ENCODE measurements at places on chromosomes 4 and X.
A peak's percentile ranks its signal among the peaks of the same experiment; 100 is the strongest.

DNA sequence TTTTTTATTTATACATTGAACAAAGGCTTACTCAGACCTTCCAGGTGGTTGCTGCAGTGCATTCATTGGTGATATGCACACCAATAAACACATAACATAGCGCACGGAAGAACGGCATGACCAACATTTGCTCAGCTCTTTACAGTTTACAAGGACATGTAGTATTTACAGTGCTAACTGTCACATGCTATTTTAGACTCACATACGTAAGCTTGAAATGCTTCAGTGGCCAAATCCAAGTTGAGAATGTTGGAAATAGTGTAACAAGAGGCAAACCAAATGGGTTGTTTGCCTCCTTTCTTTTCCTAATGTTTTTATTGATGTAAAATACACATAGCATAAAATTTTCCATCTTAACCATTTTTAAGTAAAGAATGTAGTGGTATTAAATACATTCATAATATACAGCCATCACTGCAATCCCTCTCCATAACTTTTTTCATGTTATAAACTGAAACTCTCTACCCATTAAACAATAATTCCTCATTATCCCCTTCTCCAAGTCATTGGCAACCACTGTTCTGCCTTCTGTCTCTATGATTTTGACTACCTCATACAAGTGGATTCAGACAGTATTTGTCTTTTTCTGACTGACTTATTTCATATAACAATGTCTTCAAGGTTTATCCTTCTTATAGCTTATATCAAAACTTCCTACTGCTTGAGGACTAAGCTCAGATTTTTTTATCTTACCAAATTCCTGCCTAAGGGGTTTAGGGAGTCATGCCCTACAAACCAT, 1722.9 kb upstream of the AGA start:
- DNase-seq: no peak

DNA sequence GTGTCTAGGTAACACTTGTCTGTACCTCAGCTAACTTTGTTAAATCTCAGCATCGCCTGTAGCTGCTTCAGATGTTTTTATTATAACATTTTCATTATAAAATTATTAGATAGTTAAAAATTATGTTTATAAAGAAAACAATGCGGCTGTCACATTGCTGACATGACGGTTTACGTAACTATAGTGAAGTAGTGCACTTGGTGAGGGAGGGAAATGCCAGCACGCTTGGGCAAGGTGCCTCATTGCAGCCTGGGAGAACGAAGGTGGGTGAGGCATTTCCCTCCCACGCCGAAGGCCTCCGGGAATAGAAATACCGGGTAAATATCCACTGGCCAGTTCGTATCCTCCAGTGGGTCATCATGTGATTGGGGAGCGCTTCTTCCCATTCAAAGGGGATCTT, 15.9 kb downstream of the TMEM187 start:
- DNase-seq: no peak

DNA sequence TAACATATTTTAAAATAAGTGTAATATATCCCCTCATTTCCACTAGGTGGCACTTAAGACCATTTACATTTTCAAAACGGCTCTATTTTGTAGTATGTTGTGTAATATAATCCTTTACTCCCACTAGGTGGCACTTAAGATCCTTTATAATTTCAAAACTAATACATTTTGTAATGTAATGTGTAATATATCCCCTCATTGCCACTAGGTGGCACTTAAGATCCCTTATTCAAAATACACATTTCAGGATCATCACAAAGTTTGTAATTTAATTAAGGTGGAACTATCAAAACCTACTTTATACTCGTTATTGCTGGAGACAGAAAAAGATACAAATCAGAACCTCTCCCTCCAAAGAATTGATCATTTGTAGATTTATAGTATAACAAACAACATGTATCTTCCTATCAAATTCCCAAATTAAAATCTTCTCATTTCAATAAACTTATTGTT, 132.5 kb downstream of the ARHGAP6 start:
- no peak for DNase-seq

DNA sequence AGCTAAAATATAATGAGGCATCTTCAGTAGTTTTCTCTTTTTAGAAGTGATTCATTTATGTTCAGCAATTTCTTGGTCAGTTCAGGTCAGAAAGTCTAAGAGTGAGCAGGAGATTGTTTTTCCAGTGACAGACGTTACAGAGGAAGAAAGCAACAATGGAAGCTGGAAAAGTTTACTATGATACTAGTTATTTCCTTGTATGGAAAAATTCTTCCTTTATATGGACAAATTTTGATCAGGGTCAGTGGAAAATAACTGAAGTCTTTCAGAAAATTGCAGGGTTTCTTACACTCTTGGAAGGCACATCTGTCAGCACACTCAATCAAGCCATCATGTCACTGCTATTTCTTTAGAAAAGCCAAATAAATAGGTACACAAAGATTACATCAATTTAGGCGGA, 1120.7 kb downstream of the FAT4 start:
- DNase-seq: no peak

DNA sequence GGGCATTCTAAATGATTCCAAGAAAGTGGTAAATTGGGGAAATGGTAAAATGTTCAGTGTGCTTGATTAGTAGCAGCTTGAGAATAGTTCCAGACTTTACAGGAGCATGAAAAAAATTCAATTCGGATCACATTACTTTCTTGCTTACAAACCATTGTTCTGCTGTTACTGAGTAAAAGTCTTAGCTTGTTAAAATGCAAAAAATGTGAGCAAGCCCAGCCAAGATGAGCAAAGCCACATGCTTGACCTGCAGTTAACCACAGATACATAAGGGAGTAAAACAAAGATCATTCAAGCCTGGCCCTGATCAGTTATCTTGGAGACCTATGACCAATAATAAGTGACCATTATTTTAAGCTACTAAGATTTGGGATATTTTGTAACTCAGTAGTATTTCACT, 562.9 kb upstream of the MAGEB2 start:
- DNase-seq: no peak

- peak; percentile 49 for DNase-seq
Measured at GRCh38 chr4:77240469-77241066, 83.6 kb downstream of the CCNG2 start.

- DNase-seq: no peak
Measured at GRCh38 chr4:168522356-168522755, 25.5 kb downstream of the PALLD start.

DNA sequence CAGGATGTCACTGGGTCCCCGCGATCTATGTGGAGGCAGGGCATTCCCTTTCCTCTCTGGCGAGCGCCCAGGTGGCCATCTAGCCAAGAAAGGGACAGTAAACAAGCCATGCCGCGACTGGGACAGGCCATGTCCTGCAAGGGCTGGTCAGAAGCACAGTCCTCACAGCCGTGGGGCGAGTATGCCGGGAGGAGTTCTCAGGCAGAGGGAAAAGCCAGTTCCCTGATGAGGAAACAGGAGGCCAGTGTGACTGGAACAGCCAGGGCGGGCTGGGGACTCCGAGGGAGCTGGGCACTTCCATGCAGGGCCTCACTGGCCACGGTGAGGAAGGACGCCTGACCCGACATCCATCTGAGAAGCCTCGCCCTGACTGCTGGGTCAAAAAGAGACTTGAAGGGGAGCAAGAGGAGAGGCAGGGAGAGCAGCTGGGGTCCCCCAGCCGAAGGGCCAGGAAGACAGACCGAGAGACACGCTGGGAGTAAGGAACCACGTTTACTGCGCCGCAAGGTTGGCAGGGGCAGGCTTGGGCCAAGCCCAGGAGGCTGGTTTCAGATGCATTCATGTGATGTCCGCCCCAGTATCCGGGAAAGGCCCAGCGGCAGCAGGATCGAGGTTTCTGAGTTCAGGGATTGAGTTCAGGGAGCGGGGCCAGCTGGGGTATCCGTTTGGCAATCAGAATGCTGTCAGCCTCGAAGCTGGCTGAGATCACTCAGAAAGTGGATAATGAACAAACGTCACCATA, 15.0 kb downstream of the CFAP99 start:
- no peak for DNase-seq

GRCh38 chrX:95628796-95629195, 1055.8 kb upstream of the DIAPH2 start:
- DNase-seq: no peak

DNA sequence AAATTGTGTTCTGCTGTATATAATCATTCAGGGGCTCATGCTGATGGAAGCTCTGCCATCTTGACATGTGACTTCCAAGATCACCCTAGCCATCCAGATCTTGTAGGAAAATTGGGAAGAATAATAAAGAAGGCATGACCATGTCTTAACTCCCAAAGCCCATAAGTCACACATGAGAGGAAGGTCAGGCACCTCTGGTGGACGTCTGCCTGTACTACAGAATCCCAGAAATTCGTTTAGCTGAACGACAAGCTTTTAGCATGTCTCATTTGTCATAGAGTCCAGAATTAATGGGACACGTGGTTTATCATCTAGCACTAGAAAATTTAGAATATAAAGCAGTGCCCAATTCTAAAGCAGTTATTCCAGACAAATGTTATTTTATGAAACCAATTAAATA, 212.7 kb downstream of the CENPC start:
- no peak for DNase-seq

DNA sequence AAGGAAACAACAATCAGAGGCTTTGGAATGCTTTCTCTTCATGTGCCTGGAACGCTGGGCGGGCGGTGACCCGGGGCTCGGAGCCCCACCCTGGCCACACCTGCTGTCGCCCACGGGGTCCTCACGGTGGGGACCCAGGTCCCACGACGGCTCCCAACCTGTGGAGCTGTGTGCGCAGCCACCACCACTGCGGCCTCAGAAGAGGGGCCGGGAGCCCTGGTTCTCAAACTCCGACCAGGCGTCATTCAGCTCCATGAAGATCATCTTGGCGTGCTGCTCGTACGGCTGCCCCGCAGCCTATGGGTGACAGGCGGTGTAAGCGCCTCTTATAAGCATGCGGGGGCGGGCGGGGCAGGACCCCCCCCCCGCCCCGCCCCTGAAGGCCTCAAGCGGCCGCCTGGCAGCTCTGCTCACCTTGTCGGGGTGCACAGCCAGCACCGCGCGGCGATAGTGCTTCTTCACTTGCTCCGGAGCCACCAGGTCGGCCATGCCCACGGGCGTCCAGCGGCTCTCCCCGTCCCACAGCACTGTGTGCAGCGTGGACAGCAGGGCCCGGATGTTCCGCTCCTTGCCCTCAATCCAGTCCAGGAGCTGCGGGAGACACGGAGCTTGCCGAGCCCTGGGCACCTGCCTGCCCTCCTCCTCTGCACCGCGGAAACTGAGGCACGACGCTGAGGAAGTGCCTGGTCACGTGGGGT, 23.7 kb upstream of the CPLX1 start:
- DNase-seq: no peak

DNA sequence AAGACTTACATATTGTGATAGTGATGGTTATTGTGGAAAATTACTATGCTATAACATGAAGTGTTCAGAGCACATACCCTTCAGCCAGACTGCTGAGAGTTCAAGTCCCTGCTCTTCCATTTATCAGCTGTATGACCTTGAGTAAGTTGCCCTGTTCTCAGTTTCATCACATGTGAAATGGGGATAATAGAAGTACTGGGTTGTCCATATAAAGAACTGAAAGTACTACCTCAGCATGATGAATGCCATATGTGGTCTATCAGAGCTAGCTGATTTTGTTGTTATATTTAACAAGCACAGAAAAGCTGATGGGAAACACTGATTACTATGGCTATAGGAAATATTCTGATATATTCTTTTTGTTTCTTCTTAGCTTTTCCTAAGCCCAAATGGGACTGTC, 115.6 kb downstream of the REPS2 start:
- DNase-seq: no peak

DNA sequence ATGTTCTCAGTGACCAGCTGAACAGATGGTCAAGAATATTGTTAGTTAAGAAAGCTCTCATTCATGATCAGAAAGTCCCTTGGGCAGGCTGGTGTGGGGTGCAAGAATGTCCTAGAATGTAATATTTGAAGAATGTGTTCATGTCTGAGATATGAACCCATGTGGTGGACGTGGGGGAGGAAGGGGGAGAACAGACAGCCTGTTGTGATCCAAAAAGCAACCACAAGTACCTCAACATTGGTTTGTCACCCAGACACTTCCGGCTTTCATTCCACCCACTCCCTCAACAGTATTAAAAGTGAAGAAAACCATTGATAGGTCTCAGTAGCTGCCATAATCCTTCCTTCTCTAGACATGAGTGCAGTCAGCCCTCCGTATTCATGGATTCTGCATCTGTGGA, 82.2 kb downstream of the MAML3 start:
- DNase-seq: peak; percentile 42

- no peak for DNase-seq
Measured at GRCh38 chr4:73438582-73439215, 2.7 kb downstream of the AFP start.

- no peak for DNase-seq
Measured at GRCh38 chrX:7943600-7944245, 16.5 kb upstream of the PNPLA4 start.

DNA sequence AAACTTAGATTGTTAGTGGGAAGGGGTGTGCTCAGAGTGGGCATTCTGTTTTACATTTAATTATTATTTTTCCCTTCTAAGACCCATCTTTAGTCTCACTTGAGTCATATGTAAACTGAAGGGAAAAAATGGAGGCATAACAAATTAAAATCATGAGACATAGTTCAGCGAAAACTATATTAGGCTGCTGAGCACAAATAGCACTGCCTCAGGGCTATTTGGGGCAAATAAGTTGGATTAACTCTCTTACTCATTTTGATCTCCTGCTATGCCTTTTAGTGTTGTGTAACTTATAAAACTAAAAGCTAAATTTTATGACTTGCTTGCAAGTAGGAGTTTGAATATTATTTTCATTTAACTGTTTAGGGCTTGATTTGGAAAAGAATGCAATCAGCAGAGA, 1329.2 kb upstream of the PCDH7 start:
- no peak for DNase-seq

GRCh38 chrX:38651625-38652601, 90.6 kb downstream of the TSPAN7 start:
- no peak for DNase-seq

- DNase-seq: no peak
Measured at GRCh38 chr4:101367201-101367600, 19.9 kb upstream of the PPP3CA start.

DNA sequence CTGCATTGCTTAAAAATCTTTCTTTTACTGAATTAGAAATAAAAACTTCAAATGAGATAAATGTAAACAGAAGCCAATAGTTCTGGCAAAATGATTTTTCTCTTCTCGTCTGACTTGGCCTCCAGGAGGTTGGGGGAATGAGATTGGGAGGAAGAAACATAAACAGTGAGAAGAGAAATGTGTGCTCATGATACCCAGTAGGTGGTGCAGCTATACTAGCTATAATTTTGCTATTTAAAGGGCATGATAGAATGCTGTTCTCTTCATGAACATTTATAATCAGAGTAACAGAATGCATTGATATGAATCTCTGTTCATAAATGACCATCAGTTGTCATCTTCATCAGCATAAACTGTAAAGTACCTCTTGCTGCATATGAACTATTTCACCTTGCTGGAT, 85.5 kb downstream of the TACR3 start:
- no peak for DNase-seq

GRCh38 chr4:101020956-101021355, 326.4 kb downstream of the PPP3CA start:
- no peak for DNase-seq

Data from effector CD4-positive, alpha-beta T cell (primary cell).